ENCODE measurements at places on chromosomes 12 and 14.

- no peak for DNase-seq
Measured at GRCh38 chr14:104548802-104549535, 30.6 kb upstream of the C14orf180 start.

DNA sequence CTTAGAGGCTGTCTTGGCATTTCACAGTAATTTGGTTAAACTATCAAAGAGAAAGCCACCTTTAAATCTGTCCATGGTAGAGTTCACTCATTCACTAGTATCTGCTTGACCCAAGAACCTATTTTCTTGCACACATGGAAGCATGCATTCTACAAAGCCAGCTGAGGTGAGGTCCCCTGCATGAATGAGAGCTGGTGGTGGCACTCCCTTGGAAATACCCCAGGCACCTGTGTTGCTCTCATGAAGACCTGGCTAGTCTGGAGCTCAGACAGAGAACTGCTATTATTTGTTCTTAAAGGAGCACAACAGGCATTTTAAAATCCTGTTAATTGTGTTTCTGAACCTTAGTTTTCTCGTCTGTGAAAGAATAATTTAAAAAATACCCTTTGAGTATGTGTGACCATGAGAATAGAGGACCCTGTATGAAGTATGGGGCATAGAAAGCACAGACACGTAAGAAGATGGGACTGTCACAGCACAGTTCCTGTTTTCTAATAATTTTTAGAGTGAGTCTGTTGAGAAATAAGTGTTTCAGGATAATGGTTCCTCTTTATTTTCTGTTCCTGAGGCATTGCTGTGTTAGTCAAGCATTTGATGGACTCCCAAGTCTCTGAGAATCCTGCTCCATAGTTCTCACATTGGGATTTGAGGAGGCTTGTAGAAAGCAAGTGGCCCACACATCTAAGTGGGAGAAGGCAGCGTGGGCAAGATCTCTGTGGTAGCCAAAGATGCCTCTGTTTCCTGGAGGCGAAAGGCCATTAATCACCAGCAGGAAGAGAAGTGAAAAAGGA lies 10.9 kb downstream of the RGS6 start:
- no peak for DNase-seq

GRCh38 chr14:58626431-58626831 lies 11.3 kb upstream of the DACT1 start:
- DNase-seq: peak; percentile 67

DNA sequence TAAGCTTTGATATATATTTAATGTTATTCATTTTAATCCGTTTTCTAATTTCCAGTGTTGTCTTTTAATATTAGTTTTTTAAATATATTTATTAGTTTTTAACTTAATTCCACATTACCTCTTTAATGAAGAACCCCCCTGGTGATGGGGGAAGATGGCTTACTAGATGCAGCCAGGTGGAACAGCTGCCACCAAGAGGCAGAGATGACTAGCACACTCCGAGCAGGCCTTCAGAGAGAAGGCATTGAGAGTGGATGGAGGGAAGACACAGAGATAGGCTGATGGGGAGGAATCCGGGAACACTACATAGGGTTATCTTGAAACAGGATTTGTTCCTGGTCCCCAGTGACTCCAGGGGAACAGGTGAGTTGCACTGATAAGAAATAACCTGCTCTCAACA lies 771.6 kb downstream of the LRFN5 start:
- DNase-seq: no peak

GRCh38 chr14:65810322-65810721 lies 397.8 kb downstream of the FUT8 start:
- DNase-seq: no peak

DNA sequence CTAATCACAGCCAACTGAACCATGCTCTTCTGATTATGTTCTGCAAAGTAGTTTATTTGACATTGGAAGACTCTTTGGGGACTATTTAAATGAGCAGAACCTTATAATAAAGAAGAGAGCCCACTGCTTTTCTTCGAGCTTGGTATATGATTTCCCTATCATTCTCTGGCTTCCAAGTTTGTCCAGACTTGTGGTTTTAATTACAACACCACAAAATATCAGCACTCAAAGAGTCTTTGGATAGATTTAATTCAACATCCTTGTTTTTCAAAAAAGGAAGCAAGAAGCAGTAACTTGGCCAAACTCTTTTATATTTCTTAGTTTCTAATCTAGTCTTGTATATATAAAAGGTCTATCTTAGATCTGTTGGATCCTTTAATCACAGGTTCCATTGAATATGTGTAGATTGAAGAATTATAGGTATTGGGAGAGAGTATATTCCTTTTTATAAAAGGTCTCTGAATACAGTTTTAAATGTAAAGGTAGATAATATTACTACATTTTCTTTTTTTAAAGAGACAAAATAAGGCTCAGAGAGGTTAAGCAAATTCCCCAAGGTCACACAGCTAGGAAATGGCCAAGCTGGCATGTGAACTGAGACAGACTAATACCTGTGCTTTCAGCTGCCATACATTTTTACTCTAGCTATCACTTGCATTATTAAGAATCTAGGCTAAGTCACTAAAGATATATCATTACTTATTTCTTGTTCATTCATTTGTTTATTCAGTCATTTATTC lies 172.8 kb downstream of the SSPN start:
- DNase-seq: no peak

DNA sequence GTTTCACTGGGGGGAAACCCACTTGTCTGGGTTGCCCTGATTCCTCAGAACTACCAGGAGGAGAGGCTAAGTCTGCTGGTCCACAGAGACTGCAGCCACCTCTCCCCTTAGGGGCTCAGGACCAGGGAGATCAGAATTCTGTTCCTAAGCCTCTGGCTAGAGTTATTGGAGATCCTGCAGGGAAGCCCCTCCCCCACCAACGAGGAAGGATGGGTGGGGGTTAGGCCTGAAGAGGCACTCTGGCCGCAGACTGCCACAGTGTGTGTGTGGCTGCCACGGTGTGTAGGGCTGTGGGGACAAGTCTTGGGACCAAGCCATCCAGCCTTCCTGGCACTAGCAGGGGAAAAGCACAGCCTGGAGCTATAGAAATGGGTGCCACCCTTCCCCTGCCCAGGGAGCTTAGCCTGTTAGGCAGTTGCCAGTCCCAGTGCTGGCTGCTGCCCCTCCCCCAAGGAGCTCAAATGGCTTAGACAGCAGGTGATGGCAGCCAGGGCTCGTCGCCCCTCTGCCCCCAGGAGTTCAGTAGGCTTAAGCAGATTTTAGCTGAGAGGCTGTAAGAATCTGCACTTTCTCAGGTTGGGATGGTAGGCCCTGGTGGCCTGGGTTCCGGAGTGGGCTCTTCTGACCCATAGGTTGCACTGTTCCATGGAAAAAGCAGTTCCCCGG lies 107.7 kb downstream of the ERGIC2 start:
- DNase-seq: no peak

DNA sequence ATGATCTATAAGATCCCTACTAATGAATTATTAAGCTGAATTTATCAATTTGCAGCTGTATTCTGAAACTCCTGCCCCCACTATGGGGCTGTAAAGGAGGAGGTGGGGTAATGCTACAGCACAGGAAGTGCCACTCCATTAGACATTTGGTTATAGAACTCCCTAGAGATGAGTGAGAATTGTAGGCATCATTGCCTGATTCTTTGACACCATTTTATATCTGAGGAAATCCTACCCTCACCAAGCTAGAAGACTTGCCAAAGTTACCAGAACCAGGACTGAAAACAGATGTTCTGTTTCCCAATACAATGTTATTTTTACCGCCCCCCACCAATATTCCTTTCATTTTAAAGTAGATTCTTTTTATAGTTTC lies 182.4 kb downstream of the EGLN3 start:
- no peak for DNase-seq

- no peak for DNase-seq
Measured at GRCh38 chr12:121030576-121031212, 8.4 kb downstream of the OASL start.

GRCh38 chr14:76050797-76051392 lies 65.3 kb downstream of the IFT43 start:
- DNase-seq: peak; percentile 25

- no peak for DNase-seq
Measured at GRCh38 chr14:99983251-99984015, 81.8 kb upstream of the EVL start.

DNA sequence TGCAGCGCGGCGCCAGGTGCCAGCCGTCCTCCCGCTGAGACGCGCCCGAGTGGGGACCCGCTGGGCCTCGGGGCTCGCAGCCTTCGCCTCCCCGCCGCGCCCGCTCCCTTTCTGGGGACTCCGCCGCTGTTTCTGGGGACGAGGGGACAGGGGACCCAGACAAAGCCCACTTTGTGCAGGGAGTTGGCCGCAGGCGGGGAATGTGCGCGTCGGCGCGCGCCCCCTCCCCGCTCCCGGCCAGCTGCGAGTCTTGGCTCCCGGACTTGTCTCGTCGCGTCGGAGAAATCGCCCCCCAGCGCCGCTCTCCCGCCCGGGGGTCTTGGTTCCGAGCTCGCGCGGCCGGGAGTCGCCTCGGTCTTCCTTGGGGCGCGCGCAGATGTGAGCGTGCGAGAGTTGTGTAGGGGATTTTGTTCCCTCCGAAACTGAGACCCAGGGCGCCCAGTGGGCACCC lies 717 bp downstream of the VASH1 start:
- DNase-seq: no peak

DNA sequence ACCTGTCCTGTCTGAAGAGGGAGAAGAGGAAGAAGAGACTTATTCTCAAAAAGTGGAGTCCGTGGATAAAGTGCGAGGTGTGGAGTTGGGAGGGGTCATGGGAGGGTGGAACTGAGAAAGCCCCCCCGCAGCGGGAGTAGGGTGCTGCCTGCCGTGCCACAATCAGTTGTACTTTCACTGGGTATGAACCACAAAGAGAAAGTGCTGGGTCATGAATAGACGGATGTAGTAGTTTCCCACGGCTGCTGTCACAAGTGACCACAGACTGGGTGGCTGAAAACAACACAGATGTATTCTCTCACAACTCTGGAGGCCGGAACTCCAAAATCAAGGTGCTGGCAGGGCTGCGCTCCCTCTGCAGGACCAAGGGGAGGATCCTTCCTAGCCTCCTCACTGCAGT lies 5.5 kb downstream of the DNAH10 start:
- no peak for DNase-seq

- DNase-seq: no peak
Measured at GRCh38 chr14:66249544-66249943, 236.6 kb upstream of the CCDC196 start.
